ENCODE measurements at places on chromosomes 16 and 17.
A peak's percentile ranks its signal among the peaks of the same experiment; 100 is the strongest.

DNA sequence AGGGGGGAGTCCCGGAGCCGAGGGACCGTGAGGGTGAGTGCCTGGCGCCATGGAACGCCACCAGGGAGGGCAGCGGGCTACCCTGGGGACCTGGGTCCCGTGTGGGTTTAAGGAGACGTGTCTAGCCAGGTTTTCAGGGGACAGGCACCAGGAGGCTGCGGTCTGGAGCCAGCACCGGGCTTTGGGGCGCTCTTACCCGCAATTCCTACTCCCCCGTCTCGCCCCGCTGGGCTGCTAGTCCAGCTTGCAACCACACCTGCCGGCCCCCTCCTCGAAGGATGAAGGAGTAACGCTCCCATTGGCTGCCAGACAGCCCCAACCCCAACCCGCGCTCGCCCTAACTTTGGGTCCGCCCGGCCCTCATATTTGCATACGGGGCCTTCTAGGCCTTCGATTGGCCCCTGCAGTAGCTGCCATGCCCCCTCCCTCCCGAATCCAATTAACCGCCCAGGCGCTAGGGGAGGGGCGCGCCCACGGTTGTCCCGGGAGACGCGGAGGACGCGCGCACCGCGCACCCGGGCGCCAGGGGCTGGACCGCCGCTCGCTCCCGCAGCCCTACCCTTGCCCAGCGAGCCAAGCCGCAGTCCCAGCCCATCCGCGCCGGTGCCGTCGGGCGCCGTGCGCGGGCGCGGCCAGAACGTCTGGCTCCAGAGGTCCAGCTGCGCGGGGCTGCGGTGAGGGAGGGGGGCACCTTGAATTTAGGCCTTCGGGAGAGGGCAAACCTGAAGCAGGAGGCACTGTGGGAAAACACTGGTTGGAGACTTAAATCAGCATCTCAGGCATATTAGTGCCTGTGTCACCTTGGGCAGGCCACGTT, at the start of gene TTLL6:
TSS of gene TTLL6 (minus strand) at position 456 of the 817 bp plus-strand sequence. CDS start at position 299, 157 bp downstream.
- no peaks in the 10 kb centered on the region for H3K4me1 ChIP-seq
- no peak within 1 kb of the TSS for H3K27ac ChIP-seq
- no peaks in the 10 kb centered on the region for H3K27me3 ChIP-seq
- DNase-seq: peak; percentile 88
- peak within 1 kb of the TSS; percentile 57 for H3K4me3 ChIP-seq
- H3K36me3 ChIP-seq: no peaks in the 10 kb centered on the region

GRCh38 chr17:58268774-58269556, 11.8 kb downstream of the MPO start:
- no peaks in the 10 kb centered on the region for H3K36me3 ChIP-seq
- DNase-seq: no peak
- no peak overlapping the region for H3K4me3 ChIP-seq

GRCh38 chr16:57764341-57765159, 29.0 kb downstream of the KATNB1 start:
- H3K4me3 ChIP-seq: no peak overlapping the region
- peak; percentile 46 for DNase-seq
- no peak overlapping the region for H3K27ac ChIP-seq
- H3K36me3 ChIP-seq: no peaks in the 10 kb centered on the region
- no peaks in the 10 kb centered on the region for H3K27me3 ChIP-seq

- H3K27me3 ChIP-seq: no peaks in the 10 kb centered on the region
- H3K4me3 ChIP-seq: no peak overlapping the region
- H3K4me1 ChIP-seq: no peaks in the 10 kb centered on the region
- no peak overlapping the region for H3K27ac ChIP-seq
- H3K36me3 ChIP-seq: no peaks in the 10 kb centered on the region
Measured at GRCh38 chr16:1514507-1514906, 19.0 kb upstream of the TMEM204 start.

GRCh38 chr17:45115015-45115625, 17.2 kb downstream of the PLCD3 start:
- H3K4me3 ChIP-seq: no peak overlapping the region
- H3K4me1 ChIP-seq: peaks cover 25% of the 10 kb centered on the region
- no peaks in the 10 kb centered on the region for H3K27me3 ChIP-seq

GRCh38 chr16:54511222-54511731, 224.7 kb upstream of the IRX3 start:
- no peak overlapping the region for H3K27ac ChIP-seq
- no peaks in the 10 kb centered on the region for H3K27me3 ChIP-seq
- H3K4me1 ChIP-seq: no peaks in the 10 kb centered on the region
- H3K36me3 ChIP-seq: no peaks in the 10 kb centered on the region
- no peak overlapping the region for H3K4me3 ChIP-seq
- no peak for DNase-seq

Measured in testis (tissue), 5 donors.